ENCODE measurements at places on chromosomes 1 and 21.

DNA sequence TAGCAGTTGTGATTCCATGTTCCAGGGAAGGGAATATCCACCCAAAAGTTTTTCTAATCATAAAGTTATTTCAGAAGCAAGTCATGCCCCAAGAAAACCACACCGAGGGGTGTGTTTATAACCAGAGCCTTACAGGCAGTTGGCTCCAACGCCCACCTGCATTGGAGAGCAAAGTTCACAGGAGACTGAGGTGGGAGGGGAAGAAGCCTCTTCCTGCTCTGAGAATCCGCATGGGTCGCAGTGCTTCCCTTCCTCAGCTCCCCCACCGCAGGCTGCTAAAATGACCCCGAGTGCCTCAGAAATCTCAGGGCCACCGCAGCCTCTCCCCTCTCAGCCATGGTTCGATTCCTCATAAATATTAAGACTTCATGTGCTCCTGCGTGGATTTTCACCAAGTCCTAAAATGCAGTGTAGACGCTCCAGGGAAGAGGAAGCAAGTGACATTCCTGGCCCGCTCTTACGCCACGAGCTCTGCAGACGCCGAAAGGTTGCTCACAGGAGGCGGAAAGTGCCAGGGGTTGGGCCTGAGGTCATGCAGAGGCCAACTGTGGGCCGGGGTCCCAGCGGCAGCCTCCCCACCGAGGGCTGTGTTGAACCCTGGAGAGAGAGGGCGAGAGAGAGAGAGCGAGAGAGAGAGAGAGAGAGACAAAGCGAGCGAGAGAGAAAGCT, 13.4 kb upstream of the SPSB1 start:
- no peak for DNase-seq

DNA sequence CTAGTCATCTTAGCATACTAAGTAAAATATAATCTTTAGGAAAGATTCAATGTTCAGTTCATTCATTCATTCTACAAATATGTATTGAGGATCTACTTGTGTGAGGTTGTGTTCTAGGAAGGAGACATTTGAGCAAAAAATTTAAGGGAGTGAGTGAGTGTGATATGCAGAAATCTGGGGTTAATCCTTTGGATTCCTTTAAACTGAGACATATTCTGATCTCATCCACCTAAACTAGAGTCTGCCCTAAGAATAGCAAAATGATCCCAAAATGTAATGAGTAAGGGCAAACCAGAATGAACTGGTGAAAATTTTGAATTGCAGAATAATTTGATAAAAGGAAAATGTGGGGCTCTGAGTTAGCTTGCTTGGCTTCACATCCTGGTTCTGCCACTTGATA, 8.6 kb downstream of the UBE2U start:
- DNase-seq = no peak

GRCh38 chr1:63807046-63807445, 33.2 kb downstream of the ROR1 start:
- no peak for DNase-seq

- no peak for DNase-seq
These were observed 73.3 kb downstream of the RPE65 start for GRCh38 chr1:68376441-68376840.

DNA sequence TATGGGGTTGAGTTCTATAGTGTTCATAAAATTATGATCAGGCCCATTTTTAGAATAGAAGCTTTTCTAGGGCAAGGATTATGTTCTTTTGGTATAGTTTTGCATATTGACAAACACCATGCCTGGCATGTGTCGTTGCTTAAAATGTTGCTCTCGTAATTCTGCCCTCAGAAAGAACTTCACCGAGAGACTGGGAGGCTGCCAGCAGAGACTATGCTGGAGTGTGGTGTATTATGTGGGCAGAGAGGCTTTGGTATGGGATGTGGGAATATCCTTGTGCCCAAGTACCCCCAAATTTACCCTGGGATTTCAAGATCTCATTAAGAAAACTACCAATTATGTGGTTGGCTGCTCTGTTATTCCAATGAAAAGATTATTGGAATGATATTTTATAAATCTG, 27.9 kb downstream of the PGM1 start:
- DNase-seq = no peak

GRCh38 chr1:205351984-205352713, 4.6 kb downstream of the KLHDC8A start:
- DNase-seq = no peak

- no peak for DNase-seq
These were observed 49.8 kb upstream of the OLIG2 start for GRCh38 chr21:32975811-32976431.

DNA sequence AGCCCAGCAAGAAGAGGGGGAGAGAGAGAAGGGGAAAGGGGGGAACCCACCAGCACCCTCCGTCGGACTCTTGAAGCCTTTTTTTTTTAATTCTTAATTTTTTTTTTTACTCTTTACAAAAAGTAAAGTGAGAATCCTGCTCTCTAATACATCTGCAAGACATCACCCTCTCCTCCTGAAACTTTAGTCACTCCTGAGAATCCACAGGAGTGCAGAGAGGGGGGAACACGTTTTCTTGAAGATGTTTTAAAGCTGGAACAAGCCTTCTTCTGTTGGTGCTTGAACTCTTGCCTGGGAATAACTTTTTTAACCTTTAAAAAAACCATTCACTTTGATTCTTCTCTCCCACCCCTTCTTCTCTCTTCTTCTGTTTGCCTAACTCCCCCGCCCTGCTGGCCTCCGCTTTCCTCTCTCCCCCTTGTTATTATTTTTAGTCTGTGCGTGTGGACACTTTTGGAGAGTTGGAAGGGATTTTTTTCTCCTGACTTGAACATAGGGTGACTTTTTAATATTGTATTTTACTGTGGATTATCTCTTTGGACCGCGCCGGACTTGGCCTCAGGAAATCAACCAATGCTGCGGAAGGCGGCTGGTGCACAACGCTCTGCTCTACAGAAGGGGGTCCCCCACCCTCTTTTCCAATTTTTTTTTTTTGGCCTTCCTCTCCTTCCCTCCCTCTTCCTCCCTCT, 383 bp upstream of the PRRX1 start:
- peak; percentile 76 for DNase-seq
